CD14-positive monocyte (primary cell): ENCODE measurements at places on chromosomes 3 and 15.

- DNase-seq = no peak
- no peaks in the 10 kb centered on the region for H3K36me3 ChIP-seq
- H3K27me3 ChIP-seq = no peaks in the 10 kb centered on the region
Observed at GRCh38 chr3:42043099-42043813, 47.9 kb upstream of the TRAK1 start.

DNA sequence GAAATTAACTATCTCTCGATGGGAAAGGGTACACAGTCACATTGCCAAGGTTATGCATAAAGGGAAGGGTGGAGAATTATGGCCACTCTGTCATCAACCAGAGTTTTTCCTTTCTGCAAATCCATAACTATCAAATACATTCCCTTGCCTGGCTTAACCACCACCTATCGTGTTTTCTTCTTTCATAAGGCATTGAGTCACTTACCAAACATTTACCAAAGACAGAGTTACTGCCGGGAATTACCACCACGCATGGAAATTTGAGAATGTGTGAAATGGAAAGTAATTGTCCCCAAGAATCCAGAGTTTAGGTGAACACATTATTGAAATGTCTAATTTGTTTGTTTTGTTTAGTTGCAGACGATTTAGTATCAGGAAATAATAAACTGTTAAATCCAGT, 134.3 kb upstream of the LRRN1 start:
- no peaks in the 10 kb centered on the region for H3K27me3 ChIP-seq
- H3K36me3 ChIP-seq = no peaks in the 10 kb centered on the region
- peaks cover 10% of the 10 kb centered on the region for H3K4me1 ChIP-seq
- no peak for DNase-seq
- no peak overlapping the region for H3K27ac ChIP-seq
- no peak overlapping the region for H3K4me3 ChIP-seq

GRCh38 chr3:77889616-77890015, 849.7 kb downstream of the ROBO2 start:
- no peaks in the 10 kb centered on the region for H3K27me3 ChIP-seq
- no peak overlapping the region for H3K4me3 ChIP-seq
- no peak for DNase-seq
- no peak overlapping the region for H3K27ac ChIP-seq

DNA sequence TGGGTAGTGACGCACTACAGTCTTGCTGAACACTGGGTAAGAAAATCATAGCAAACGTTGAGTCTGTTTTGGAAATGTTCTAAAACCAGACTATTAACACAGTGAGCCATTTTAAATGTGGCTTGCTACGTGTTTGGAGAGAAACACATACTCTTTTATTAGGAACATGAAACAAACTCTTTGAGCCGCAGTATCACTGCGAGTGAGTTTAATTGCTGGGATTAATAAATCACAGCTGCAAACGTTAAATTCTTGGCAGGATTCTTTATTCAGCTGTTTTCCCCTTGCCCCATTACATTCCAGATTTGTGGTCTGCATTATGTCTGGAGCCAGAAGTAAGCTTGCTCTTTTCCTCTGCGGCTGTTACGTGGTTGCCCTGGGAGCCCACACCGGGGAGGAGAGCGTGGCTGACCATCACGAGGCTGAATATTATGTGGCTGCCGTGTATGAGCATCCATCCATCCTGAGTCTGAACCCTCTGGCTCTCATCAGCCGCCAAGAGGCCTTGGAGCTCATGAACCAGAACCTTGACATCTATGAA, 33.6 kb downstream of the BTD start:
- no peak for DNase-seq
- H3K36me3 ChIP-seq = no peaks in the 10 kb centered on the region
- no peaks in the 10 kb centered on the region for H3K27me3 ChIP-seq
- peak overlapping the region; percentile 87 for H3K27ac ChIP-seq
